ENCODE measurements at places on chromosomes 3 and 15.

DNA sequence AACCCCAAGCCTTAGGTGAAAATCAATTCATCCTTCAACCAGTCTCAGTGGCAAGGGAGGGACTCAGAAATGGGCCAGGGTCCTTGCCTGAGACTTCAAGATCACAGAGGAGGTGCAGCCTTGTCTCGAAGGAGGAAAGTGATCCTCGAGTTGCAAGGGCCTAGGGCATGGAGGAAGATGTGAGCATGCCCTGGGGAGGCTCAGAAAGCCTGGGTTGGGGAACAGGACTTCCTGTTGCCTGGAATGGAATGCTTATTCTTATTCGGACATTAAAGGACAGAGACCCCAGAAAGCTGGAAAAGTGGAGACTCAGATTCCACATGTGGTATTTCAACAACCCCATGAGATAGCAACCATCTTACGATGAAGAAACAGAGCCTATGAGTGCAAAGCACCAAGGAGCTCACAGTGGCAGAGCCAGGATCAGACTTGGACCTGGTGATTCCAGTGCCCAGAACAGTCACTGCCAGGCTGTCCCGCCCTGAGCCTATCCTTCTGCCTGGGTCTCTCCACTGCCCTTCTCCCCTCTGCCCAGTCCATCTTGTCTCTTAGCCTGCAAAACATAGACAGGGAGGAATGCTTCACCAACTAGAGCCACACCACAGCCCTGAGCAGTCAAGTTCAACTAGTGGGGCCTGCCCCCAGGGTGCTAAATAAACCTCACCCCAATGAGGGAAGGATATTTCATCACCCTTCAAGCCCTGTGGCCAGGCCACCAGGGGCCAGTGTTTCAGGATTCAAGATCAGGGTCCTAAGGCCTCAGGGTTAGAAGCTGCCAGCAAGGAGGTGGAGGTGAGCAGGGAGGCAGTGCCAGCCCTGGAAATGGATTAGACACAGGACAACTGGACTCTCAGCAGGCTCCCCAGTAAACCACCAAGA is 21.9 kb downstream of the DAPK2 start:
- no peak for DNase-seq

- peak; percentile 32 for DNase-seq
Measured at GRCh38 chr15:63945007-63945788, 101.1 kb downstream of the DAPK2 start.

GRCh38 chr3:157336252-157337009 is 100.2 kb upstream of the PTX3 start:
- DNase-seq = no peak

DNA sequence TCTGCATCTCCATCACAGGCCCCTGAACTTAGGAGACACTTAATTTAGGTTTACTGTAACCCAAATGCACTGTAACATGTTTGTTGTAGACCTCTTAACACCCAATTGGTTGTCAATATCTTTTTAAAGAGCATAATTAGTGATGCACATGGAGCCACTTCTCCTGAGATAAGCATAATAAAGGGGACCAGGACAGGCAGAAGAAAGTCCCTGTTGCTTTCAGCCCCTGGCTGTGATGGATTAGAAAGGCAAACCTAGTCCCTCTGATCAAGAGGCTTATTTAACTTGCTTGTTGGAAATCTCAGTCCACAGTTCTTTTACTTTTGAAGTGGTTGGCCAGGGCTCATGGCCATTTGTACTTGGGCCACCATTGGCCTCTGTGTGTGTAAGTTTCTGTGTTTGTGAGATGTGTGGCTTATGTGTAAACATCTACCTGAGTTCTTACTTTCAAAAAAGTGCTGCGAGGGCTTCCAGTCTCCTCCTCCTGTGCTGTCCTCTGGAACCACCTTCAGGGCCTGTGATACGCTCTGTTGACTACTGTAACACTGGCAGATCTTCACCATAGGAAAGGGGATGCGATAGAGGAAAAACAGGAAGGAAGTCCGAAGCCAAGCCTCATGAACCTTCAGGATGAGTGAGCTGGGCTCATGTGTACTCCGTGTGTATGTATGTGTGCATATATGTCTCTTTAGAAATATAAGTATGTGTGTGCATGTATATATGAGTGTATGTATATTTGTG is 136.2 kb downstream of the EPHB1 start:
- no peak for DNase-seq

DNA sequence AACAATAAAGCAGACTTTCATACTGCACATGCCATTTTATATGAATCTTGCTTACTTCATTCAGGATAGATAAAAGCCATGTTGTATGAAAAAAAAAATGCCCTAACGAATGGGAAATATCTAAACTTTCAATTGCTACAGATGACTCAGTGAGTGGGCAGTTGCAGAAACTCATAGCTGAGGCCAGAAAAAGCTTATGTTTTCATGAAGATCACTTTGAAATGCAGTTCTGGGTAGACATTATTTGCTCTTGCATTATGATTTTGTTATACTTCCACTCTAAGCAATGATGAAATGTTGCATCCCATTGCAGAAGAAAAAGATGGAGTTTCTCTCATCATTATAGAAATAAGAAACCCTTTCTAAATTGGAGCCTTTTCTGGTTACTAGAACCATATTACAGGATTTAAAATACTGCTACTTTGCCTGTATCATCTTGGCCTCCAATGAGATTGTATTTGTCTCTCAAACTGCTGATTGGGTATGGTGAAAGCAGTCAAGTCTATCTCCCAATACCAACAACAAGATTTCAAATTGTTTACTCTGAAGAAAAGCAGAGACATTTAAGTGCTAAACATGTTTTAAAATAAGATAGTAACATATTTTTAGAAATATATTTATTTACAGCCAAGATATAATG is 17.0 kb downstream of the PEAK1 start:
- DNase-seq = no peak

- DNase-seq = no peak
Measured at GRCh38 chr3:46383211-46383950, 12.6 kb downstream of the CCR5 start.

- DNase-seq = no peak
Measured at GRCh38 chr3:185029086-185029485, 123.8 kb downstream of the C3orf70 start.

- DNase-seq = no peak
Measured at GRCh38 chr3:20583648-20584047, 397.6 kb upstream of the SGO1 start.

- no peak for DNase-seq
Measured at GRCh38 chr15:77738441-77739302, 106.0 kb upstream of the LINGO1 start.

GRCh38 chr15:72200395-72201237 is 3.0 kb upstream of the GRAMD2A start:
- no peak for DNase-seq

DNA sequence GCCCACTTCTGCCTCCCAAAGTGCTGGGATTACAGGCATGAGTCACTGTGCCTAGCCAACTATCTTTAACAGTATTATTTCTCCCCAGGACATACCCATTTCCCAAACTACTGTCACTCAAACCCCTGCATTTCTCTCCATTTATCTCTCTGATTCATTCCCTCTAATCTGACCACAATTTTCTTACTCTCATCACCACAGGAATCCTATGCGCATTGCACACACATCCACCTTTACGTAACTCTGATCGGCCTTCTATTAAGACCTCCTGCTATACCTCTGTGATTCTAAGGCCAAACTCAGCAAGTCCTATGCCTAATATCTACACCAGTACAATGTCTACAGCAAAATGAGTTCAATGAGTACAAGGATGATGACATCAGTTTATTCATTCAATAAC is 235.0 kb downstream of the ULK4 start:
- DNase-seq = no peak

DNA sequence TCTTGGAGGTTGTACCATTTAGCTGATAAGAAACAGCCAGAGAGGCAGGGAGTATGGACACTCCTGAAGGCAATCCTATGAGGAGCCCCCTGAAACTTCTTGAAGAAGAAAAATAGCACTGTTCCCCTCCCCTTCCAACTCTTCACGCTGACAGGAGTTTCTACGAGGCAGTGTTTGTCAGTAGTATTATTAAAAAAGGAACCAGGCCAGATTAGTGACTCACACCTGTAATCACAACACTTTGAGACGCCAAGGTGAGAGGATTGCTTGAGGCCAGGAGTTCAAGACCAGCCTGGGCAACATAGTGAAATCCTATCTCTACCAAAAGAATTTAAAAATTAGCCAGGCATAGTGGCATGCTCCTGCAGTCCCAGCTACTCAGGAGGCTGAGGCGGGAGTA is 38.7 kb downstream of the WWTR1 start:
- DNase-seq = no peak

DNA sequence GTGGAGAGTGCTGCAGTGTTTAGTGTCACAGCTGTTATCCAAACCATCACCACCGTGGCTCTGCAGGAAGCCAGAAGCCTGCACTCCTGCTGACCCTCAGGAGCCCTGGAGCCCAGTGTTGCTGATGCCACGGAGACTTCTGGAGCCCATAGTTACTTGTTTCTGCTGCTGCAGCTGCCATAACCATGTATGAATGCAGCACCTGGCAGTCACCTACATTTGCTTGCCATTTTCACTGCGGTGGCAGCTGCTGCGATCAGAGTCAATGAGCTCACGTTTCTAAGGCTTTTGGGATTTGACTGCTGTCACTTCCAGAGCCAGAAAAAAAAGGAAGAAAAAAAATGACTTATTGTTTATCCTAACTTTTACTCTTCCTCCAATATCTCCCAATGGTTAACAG is 299.2 kb upstream of the THRB start:
- no peak for DNase-seq

- no peak for DNase-seq
Measured at GRCh38 chr15:59616379-59616778, 4.8 kb downstream of the GCNT3 start.

DNA sequence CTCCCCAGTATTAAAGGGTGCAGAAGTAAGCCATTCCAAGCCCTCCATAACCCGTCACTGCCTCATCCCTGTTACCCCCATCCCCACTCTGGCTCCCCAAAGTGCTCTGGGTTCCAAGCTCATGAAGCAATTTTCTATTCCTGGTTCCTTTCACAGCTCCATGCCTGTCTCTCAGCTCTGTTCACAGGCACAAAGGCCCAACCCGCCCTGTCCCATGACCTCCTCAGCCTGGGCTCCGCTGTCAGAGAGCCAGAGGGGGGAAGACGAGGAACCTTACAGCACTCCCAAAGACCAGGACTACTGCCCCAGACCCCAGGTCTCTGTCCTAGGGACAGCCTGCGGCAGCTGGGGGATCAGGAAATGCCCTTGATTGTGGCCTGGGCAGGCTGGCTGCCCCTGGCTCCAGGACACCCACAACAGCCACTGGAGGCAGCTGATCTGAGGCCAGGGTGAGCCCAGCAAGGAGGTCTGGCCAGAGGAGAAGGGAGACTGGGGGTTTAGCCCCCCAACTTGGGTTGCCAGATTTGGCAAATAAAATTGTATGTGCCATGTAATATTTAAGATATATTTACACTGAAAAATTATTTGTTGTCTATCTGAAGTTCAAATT is 43.2 kb upstream of the LINGO1 start:
- DNase-seq = no peak

- DNase-seq = no peak
Measured at GRCh38 chr3:140898340-140899180, 43.1 kb upstream of the SLC25A36 start.

GRCh38 chr15:50146632-50147031 is 27.6 kb upstream of the ATP8B4 start:
- no peak for DNase-seq

DNA sequence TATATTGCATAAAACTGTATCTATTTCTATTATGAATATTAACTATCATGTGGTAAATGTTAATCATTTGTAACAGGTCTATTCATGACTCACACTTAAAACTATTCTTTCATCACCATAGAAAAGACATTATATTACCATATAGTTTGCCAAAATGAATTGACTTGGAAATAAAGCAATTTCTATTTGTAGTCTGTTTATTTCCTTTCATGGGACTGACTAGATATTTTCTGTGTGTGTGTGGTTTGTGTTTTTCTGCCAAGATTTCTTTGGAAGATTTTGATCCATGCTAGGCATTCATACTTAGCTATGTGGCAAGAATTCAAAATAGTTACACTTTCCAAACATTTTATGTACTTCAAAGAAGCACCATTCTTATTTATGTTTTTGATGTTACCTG is 522.5 kb upstream of the AGTR1 start:
- DNase-seq = no peak

DNA sequence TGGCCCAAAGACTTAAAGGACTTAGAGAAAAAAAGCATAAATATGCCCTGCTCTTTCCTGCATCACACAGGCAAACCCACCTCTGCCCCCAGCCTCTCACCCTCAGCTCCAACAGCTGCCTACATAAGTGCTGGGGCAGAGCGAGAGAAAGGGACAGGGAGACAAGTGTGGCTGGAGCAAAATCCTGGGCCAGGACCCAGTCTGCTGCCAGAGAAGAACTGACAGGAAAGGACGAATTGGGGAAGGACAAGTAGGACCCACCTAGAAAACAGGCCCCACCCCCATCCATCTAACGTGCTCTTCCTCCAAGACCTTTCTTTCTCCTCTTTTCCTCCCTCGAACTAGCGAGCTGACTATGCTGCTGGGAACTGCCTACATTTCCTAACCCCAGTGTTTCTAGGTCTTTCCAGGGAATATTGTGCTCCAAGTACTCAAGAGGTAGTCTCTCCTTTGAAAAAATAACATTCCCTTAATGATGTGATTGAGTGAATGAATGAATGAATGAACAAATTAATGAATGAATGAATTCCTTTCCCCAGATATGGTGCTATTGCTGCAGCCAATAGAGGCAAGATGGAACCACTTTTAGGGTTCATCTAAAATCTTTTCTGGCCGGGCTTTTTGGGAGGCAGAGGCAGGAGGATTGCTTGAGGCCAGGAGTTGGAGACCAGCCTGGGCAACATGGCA is 18.4 kb downstream of the IGDCC4 start:
- no peak for DNase-seq

DNA sequence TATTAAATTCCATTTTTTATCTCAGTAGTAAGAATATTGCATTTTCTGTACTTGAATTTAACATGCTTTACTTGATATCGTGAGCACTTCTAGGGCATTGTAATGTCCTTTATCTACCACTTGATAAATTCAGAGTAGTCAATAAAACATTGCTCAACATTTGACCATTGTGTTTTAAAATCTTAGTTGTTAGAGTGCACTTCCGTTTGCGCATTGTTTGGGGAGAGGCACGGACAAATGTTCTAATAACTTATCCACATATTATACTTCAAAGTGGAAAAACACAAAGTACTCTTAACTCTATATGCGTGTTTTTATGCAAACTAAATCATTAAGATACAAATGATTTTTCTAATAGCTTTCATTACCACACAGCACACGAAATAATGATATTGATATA is 419 bp downstream of the FAM227B start:
- no peak for DNase-seq

DNA sequence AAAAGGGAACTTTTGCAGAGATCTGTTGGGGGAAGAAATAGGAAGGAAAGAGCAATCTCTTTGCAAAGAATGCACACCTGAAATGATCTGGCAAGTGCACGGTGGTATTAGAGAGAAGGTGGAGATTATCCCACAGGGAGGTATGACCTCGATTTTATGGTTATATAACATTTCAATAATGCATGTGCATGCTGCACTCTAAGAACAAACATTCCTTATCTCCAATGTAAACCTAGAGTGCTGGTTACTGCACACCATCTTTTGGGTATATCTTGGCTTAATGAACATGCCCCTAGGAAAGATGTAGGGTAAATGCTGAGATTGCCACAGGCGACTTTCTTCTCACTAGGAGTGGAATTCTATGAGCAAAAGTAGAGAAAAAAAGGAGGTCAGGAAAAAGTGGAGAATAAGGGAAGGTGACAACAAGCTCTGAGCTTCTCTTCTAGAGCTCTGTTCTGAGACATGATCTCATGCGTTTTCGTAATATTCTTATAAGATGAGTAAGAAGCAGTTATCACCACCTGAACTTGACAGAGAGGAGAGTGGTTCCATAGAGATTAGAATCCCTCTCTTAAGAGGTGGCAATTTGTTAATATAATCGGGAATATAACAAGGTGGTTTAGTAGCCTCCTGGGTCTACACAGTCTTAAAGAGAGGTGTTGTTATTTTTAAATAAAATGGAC is 117.5 kb upstream of the TMC3 start:
- no peak for DNase-seq

Measured in stimulated activated CD4-positive, alpha-beta T cell treated with anti-CD3 and anti-CD28 coated beads, Interleukin-15, amount 100 ng/mL, for 48 hours (primary cell).